ENCODE measurements at places on chromosomes 2 and 18.

- no peak for DNase-seq
Observed at GRCh38 chr18:6210349-6211173, 204.2 kb downstream of the L3MBTL4 start.

DNA sequence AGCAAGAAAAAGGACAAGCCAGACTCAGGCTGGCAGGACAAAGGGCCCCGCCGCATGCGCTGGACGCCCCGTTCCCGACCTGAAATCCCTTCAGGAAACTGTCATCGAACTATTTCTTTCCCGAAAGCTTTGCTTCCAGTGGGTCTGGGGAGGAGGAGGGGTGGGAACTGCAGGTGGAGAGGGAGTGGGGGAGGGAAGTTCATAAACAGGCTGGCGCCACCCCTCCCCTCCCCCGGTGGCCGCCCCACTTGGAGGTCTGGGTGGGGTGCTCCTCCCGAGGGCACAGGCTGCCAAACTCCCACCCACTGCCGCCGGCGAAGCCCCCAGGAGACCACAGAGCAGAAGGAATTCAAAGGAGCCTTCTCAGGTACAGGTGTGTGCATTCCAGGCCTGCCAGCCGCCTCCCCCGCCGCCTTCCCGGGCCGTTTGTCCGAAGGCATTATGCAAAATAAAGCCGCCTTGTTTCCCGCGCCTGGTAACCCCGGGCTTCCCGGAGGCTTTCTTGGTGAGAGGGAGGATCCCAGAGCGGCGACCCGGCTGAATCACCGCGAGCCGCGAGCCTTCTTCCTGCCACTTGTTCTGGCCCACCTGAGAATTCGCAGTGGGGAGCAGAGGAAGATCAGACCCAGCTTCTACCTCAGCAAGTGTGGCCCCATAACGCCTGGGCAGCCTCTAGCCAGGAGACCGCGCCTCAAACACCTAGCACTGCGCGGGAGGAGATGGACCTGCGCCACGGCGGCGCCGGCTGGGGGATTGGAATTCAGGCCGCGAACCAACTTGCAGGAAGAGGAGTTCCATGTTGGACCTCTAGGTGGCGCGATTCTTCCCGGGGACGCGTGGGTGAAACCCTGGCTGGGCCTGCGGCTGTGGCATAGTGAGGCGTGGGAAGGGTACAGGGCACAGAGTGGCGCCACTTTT is 101.9 kb downstream of the FOXI3 start:
- DNase-seq: no peak

- no peak for DNase-seq
Observed at GRCh38 chr2:192228685-192229084, 34.0 kb upstream of the TMEFF2 start.

DNA sequence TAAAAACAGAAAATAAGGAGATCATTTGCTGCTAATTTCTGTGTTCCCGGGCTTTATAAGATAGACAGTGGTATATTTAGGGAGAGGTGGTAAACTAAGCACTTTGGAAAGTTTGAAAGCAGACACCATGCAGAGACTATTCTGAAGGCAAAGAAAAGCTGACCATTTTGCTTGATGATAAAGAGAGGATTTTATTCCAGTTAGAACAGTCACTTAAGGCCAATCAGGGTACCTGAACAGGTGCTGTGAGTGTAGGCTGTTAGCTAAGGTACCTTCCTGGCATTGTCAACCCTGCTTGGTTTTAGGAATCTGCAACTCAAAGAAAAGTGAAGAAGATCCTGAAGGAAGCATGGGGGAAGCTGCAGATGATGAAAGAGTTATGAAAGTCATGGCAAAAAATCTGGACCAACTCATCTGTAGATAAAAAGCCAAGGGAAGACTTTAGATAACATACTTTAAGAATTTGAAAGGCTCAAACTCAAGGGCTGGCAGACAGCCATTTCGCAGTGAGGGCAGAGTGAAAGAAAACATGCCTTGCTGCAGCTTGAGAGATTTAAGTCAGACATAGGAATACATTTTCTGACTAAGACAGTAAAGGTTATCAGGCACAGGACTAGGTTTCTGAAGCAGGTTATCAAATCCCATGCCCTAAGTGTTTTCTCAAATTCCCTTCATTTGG is 80.1 kb upstream of the ARL5A start:
- no peak for DNase-seq

- DNase-seq: no peak
Observed at GRCh38 chr2:187301706-187302105, 146.3 kb downstream of the CALCRL start.

GRCh38 chr18:73679941-73680712 is 467.5 kb downstream of the FBXO15 start:
- no peak for DNase-seq

DNA sequence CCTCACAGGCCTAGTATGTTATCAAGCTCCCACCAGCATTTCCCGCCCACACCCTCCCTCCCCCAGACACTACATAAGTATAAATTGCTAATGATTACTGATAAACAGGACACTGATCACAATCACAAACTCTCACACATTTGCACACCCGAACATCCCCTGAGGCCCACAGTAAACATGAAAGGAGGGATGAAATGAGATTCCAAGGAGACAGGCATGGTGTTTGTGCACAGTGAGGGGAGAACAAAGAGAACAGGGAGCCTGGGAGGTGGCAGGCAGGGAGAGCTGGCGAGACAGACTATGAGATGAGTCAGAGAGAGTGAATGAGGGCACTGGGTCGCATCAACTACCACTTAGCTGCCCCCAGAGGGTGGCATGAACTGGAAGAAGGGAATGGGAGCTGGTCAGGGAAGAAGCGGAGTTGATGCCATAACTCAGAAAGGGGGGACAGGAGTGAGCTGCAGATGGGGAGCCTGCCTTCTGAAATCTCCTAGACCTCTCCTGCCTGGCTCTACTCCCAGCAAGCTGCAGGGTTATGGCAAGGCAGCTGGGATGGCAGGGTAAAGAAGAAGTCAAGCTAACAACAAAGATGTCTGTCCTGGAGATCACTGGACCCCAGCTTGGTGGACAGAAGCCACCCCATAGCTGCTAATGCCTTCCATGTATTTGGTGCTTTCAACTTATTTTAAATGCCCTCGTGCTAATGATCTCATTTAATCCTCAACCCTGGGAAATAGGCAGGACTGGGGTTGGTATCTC is 5.1 kb downstream of the KIF3C start:
- DNase-seq: no peak

- no peak for DNase-seq
Observed at GRCh38 chr2:105861200-105861599, 116.5 kb downstream of the NCK2 start.

DNA sequence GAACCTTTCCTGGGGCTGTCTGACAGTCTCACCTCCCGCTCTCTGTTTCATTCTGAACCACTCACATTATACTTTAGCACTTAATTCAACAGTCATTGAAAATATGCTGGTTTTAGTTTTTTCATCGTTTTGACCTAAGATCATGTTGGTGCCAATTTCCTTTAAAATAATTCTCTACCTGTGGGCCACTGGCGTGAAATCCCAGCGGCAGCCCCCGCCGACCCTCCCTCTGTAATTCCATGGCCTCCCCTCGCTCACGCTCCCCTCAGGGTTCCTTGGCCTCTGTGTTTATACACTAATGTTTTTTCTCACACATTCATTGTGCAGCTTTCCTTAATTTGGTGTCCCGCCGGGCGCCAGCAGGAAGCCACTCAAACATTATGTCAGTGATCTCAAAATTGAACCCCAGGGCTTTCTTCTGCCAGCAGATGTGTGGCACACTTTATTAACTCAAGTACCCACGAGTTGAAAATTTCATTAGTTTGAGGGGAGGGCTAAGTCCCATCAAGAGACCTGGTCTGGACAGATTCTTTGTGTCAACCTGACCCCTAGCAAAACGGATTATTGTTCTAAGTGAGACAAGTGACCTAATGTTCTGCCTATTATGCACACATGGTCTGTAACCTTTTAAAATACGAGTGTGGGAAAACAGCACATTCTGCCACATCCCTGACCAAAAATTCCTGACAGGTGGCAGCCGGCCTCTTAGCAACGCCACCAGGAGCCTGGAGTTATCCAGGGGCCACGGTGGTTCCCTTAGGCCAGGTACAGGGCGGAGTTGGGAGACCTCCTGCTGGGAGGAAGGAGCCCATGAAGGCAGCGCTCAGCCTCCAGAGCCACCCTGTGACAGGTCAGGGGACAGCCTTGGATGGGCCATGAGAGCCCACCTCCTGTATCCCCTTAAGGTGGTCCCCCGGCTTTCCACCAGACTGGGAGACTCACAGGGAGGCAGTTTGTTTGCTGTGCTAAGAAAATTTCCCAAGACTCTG is 53.1 kb downstream of the APOB start:
- no peak for DNase-seq

DNA sequence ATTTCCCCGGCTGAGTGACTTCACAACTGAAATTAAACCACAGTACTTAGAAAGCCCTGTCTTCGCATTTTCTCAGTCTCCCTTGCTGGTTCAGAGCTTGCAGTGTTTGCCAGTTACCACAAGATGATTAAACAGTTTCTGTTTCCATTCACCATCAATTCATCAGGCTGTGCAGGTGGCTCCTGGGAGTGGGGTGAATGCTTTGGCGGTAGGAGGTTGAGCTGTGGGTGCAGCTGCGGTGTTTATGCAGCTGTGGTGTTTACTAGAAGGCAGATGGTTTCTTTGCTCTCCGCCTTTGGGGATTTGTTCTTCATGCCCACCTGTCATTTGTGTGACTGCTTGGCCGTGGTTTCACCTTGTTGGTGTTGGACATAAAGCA is 16.1 kb downstream of the ACOXL start:
- no peak for DNase-seq

DNA sequence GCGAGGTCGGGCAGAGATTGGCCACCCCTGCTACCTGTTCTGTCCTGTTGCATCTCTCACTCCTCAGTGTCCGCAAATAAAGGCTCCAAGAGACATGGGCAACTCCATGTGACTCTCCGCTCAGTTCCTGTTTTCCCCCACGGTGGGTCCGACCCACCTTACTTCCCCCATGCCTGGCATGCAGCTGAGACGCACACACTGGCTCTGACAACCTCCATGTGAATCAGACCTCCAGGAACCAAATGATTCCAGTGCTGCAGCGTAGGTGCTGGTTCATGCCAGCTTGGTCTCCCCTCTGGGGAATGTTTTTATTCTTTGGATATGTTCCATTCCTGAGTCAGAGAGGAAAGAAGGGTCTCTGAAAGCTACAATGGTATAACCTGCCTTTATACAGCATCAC is 221.5 kb downstream of the SH3RF3 start:
- DNase-seq: no peak

DNA sequence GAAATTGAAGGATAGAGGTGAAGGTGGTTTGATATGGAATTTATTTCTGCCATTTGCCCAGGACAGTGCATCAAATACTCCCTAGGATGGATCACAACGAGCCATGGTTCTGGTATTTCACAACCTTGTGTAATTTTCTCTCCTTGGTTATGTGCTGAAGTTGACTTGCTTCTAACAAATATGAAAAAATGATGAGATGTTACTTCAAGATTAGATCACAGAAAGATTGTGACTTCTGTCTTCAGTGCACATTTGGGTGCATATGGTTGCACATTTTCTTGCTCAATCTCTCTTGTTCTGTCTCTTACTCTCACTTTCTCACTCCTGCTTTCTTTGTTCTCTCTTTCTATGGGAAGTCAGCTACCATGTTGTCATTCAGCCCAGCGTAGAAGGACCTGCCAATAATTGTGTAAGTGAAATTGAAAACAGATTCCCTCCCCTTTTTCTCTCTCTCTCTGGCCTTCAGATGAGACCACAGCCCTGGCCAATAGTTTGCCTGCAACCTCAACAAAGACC is 104.6 kb upstream of the RMDN2 start:
- DNase-seq: no peak

- DNase-seq: no peak
Observed at GRCh38 chr2:23620841-23621341, 235.9 kb downstream of the KLHL29 start.

GRCh38 chr2:3282056-3282998 is 95.3 kb downstream of the EIPR1 start:
- DNase-seq: no peak

GRCh38 chr2:216920937-216921456 is 61.1 kb upstream of the TNP1 start:
- no peak for DNase-seq

DNA sequence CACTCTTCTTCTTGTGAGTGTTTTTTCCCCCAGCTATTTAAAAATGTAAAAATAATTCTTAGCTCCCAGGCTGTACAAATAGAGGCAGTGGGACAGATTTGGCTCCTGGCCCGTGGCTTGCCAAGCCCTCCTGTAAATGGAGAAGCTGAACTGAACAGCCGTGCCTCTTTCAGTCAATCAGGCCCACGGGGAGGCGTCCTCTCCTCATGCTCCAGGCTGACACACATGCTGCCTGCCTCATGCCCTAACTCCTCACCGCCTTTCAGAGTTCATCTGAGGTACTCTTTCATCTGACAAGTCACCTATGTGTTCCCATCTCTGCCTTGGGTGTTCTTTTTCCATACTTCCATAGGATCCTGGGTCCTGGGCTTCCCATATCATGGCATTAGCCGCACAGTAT is 58.9 kb downstream of the BMP10 start:
- DNase-seq: no peak

DNA sequence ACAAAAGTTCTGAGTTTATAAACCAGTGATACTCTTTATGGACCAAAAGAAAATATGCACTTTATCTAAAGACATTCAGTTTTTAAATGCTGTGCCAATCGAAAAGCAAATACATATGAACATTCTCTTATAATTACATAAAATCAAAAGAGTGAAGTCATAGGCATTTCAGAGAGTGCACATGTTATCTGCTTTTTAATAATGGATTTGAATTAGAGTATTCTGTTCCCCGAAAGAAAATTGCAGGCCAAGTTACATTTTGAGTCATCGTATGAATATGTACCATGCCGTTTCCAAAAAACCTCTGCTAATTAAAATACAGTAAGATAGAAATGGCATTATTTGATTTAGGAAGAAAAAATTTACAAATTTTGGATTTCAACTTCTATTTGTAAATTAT is 565.7 kb downstream of the ZEB2 start:
- no peak for DNase-seq

- DNase-seq: no peak
Observed at GRCh38 chr2:190766595-190766994, 114.0 kb upstream of the GLS start.

- DNase-seq: no peak
Observed at GRCh38 chr18:422966-423365, 77.5 kb downstream of the COLEC12 start.

DNA sequence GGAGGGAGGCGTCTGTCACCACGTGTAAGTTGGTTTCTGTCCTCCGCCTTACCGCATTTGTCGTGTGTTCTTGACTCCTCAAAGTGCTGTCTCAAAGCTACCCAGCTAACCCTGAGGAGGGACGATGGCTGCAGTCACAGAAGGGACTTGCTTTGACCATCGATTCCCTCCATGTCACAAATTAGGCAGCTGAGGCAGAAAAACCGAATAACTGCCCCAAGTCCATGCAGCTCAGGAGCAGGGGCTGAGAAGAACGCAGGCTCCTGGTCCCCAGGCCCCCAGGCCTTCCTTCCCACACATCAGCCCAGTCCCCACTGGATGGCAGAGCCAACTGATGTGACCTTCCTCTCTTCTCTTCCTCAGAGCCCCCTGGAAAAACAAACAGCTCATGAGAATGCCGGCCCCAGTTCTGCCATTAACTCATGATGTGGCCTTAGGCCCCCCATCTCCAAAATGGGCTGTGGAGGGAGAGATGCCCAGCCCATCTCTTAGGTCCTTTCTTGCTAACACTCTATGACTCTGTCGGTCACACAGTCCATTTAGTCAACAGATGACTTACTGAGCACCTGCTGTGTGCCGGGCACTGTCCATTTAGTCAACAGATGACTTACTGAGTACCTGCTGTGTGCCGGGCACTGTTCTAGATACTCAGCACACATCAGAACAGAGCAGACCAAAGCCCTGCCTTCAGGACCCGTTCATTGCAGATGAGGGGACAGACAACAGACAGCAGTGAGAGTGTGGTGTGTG is 19.6 kb downstream of the MTERF4 start:
- no peak for DNase-seq

Data from tibial nerve (tissue), 4 donors.